ENCODE measurements at places on chromosomes 12 and 14. TPM values are rescaled to one million over a fixed set of nuclear protein-coding genes. Genes with fewer than 3 reads are reported as not detected.

SRRM4 gene
- not detected for total RNA-seq

GLS2 gene
- 0.85 TPM for total RNA-seq

DNA sequence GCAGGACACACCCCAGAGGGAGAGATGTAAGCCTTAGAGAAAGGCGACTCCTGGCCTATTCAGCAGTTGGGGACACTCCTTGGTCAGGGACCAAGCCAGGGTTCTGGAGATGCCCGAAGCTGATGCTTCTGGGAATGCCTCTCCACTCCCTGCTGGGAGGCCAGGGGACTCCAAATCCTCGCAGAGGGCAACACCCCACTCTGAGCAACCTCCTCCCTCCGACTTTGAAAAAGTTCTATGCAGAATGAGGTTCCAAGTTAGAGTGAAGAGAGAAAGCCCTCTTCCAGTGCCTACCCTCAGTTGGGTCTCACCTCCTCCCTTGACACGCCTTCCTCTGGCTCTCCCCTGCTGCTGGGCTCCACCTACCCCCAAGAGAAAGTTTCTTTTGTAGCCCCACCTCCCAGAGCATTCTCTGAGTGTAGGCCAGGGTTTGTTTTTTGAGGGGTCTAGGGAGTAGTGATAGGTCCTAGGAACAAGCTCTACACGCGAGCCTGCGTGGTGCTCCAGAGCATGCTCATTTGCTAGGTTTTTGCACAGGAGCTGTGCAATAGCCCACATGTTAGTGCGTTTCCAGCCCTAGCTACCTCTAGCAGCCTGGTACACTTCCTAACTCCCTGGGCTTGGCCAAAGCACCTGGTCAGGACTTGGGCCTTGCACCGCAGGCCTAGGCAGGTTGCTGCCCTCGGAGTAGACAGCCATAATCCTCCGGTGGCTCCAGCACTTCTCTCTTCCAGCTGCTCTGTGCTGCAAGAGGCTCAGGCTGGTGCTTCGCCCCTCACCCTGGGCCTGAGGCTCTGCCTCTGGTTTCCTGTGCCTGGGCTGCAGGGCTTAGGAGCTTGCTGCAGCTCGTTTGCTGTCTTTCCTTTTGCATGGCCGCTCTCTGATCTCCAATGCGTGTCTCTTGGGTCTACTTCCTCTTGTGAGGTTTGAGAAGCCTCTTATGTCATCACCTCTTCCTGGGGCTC is 590 bp upstream of the CEBPE start:
- DNase-seq, result no peak

- DNase-seq, result no peak
Measured at GRCh38 chr14:100893228-100893601, 10.3 kb downstream of the RTL1 start.

DNA sequence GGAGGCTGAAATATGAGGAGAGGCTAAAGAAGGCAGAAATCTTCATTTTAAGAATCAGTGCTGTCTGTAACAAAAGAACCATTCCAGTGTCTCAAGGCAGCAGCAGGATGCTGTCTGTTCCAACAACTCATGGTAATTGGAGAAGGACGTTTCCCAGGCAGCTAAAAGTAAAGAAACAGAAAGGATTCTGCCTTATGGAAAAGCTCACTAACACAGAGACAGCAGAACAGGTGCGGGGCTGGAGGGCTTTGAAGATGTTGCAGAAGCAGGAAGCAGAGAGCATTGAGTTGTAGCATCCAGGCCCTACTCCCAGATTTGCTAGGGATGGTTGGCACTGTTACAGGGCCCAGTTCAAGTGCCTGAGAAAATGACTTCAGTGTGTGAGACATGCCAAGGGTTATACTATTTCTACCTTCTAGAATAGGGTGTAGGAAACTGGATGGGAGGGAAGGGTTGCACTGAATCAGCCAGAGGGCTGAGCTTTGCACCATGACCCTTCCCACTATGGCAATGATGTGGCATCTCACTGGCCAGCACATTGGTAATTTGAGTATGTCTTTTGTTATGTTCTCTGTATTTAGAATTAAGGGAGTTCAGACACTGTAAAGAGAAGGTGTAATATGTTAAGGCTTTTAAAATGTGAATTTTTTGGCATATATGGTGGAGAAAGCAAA is 160.0 kb upstream of the FBXO33 start:
- no peak for DNase-seq

DNA sequence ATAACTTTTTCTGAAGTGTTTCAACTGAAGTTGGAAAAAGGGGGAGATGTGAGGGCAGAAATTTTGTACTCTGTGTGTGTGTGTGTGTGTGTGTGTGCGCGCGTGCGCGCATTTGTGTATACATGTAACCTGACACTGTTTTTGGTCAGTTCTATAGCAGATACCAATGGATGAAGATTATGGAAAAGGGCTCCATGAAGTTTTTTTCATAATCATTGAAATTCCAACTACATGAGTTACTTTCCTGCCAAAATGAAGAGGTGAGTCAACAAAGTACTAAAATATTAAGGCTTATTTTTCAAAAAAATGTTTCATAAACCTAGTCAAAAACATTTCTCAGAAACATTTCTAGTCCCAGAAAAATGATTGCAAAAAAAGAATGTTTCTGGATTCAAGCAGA is 25.7 kb upstream of the CERS5 start:
- no peak for DNase-seq
